ENCODE measurements at places on chromosomes 16 and 17. TPM values are rescaled to one million over a fixed set of nuclear protein-coding genes. Genes with fewer than 3 reads are reported as not detected.
A peak's percentile ranks its signal among the peaks of the same experiment; 100 is the strongest.

DNA sequence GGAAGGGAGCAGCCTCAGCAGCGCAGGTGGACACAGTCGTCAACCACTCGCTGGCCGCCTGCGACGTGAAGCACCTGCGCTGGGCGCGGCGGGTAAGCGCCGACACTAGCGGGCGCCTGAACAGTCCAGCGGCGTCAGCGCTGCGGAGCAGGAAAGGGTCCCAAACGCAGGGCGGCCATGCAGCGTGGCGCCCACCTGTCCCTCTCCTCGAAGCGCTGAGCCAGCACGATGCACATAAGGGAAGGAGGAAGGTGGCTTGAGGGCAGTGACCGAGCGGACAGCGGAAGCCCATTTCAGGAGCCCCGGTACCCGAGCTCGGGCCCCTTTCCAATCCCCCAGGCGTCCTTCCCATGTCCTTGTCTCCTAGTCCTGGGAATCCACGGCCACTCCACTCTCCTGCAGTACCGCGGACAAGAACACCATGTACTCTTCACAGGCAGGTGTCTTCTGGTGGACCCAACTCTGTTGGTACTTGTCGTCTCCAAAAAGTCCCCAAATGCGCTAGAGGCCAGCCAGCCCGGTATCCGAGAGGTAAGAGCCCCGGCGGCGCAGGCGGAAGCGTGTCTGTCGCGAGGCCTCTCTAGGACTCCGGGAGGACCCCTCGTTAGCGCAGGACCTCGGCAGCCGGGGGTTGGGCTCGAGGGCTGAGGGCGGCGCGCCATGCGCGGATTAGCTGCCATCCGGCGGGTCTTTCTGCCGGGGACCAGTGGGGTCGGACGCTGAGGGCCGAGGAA lies 14.4 kb downstream of the ZNF232 start:
- peaks cover 8% of the 10 kb centered on the region for H3K4me1 ChIP-seq
- no peaks in the 10 kb centered on the region for H3K36me3 ChIP-seq
- H3K27me3 ChIP-seq = peaks cover 13% of the 10 kb centered on the region

GRCh38 chr16:58497935-58498334 lies 2.0 kb upstream of the NDRG4 start:
- H3K27ac ChIP-seq = no peak overlapping the region
- H3K4me1 ChIP-seq = peaks cover 27% of the 10 kb centered on the region
- peaks cover 59% of the 10 kb centered on the region for H3K27me3 ChIP-seq
- H3K4me3 ChIP-seq = no peak overlapping the region
- no peaks in the 10 kb centered on the region for H3K36me3 ChIP-seq

GRCh38 chr17:73609758-73610157 lies 34.5 kb downstream of the SDK2 start:
- H3K36me3 ChIP-seq = no peaks in the 10 kb centered on the region
- H3K27ac ChIP-seq = no peak overlapping the region
- H3K27me3 ChIP-seq = peaks cover 19% of the 10 kb centered on the region
- no peak overlapping the region for H3K4me3 ChIP-seq
- no peaks in the 10 kb centered on the region for H3K4me1 ChIP-seq

GRCh38 chr16:17641990-17642389 lies 171.2 kb upstream of the XYLT1 start:
- no peaks in the 10 kb centered on the region for H3K27me3 ChIP-seq
- H3K36me3 ChIP-seq = no peaks in the 10 kb centered on the region
- no peak overlapping the region for H3K4me3 ChIP-seq
- H3K27ac ChIP-seq = no peak overlapping the region
- DNase-seq = no peak

GRCh38 chr16:67208154-67208896 lies 9.4 kb downstream of the ELMO3 start:
- H3K4me3 ChIP-seq = no peak overlapping the region
- no peaks in the 10 kb centered on the region for H3K4me1 ChIP-seq
- H3K27me3 ChIP-seq = no peaks in the 10 kb centered on the region
- H3K36me3 ChIP-seq = peaks cover 21% of the 10 kb centered on the region
- H3K27ac ChIP-seq = no peak overlapping the region

DNA sequence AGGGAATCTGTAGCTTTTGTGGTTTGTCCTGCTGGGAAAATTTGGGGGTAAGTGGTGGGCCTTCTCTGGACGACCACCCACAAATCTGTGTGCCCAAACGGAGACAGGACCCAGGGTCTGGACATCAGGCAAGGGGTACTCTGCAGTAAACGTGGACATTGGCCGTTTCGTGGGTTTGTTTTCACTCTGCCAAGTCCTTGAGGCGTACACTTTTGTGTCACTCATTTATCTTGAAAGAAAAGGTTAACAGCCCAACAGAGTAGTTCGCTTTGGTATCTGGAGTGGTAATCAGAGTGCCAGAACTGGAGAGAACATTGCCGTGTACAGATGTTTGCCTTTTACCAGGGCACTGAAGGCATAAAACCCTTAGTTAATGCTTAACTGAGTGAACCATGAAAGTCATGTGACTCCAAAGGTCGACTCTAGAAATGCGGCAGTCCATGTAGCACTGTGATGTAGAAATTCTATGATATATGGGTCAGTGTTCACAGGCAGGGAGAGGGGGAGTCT lies 15.4 kb downstream of the NAA60 start:
- peaks cover 55% of the 10 kb centered on the region for H3K4me1 ChIP-seq
- H3K4me3 ChIP-seq = peak overlapping the region; percentile 80
- DNase-seq = no peak
- peak overlapping the region; percentile 72 for H3K27ac ChIP-seq

- H3K36me3 ChIP-seq = no peaks in the 10 kb centered on the region
- DNase-seq = no peak
- no peaks in the 10 kb centered on the region for H3K27me3 ChIP-seq
- no peak overlapping the region for H3K4me3 ChIP-seq
- H3K27ac ChIP-seq = no peak overlapping the region
- H3K4me1 ChIP-seq = no peaks in the 10 kb centered on the region
Measured at GRCh38 chr17:917391-917811, 62.2 kb downstream of the NXN start.

- peaks cover 18% of the 10 kb centered on the region for H3K36me3 ChIP-seq
- H3K4me1 ChIP-seq = peaks cover 16% of the 10 kb centered on the region
- no peak overlapping the region for H3K4me3 ChIP-seq
Measured at GRCh38 chr17:41692722-41693521, 4.2 kb downstream of the EIF1 start.

DNA sequence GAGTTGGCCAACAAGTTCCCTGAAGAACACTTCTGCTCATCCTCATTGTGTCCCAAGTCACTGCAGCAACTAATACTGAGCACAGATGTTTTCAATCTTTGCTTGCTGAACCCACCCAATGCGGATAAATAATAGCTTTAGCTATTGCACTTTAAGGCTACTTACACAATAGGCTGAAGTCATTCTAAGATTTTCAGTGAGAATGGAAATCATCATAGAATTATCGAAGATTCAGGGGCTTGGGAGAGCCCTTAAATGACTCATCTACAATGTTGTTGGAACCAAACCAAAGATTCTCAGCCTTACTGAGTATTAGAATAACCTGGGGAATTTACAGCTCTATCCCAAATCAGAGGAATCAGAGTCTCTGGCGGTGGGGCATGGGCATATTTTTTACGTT lies 51.2 kb downstream of the SYCE1L start:
- no peak for DNase-seq
- no peaks in the 10 kb centered on the region for H3K4me1 ChIP-seq
- no peak overlapping the region for H3K27ac ChIP-seq
- H3K27me3 ChIP-seq = no peaks in the 10 kb centered on the region
- H3K4me3 ChIP-seq = no peak overlapping the region

GRCh38 chr17:48148029-48148770 lies 40.6 kb downstream of the SNX11 start:
- peaks cover 18% of the 10 kb centered on the region for H3K36me3 ChIP-seq
- H3K4me1 ChIP-seq = no peaks in the 10 kb centered on the region
- H3K4me3 ChIP-seq = no peak overlapping the region

Gene RUSF1
- 76.3 TPM for total RNA-seq

Gene DNASE1L2
- total RNA-seq = 3.3 TPM

Gene ZNF205
- not detected for total RNA-seq

Measured in T-cell (primary cell).